ENCODE measurements at places on chromosomes 12 and 14. TPM values are rescaled to one million over a fixed set of nuclear protein-coding genes. Genes with fewer than 3 reads are reported as not detected.

GRCh38 chr12:129530517-129530916 is 373.3 kb downstream of the TMEM132D start:
- DNase-seq: no peak

Gene BDKRB1
- total RNA-seq: not detected

GRCh38 chr14:57816568-57817284 is 49.2 kb downstream of the SLC35F4 start:
- no peak for DNase-seq

DNA sequence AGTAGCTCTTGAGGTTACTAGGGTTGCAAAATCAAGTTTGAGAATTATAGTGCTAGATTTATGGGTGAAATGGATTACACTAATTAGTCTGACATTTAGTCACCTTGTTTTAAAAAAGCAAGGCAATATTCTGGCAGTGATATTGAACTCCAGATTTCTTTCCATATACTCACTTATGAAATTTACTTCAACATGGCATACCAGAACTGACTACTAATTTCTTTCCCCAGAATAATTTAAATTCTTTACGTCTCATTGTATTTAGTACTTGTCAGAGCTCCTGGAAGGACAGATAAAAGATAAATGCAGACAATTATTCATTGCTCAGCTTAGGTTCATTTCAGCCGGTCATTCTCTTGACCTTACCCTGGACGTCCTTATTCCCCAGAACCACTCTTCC is 24.3 kb downstream of the EMP1 start:
- no peak for DNase-seq

DNA sequence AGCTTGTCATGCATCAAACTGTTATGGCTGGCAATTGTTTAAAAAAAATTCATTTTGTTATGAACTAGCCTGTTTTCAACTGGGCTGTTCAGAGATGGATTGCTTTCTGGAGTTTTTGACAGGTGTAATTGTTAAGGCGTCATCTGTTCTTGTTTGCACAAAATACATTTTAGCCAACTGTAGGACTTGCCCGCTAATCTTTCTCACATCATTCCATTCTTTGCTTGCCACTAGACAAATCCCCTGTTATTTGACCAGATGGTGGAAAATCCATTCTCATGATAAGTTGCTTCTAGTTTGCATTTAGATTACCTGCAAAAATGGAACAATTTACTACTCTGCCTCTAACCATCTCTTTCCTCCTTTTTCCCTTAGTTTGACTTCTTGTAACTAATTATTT is 114.3 kb downstream of the NPAS3 start:
- no peak for DNase-seq

GRCh38 chr12:53221203-53222080 is 10.6 kb downstream of the RARG start:
- peak; percentile 66 for DNase-seq

Gene AJUBA
- 0.67 TPM for total RNA-seq

Gene C12orf43
- 23.7 TPM for total RNA-seq

Measured in activated B cell treated with CpG ODN at 0.5 μM for 24 hours (primary cell).